ENCODE measurements at places on chromosomes 4 and X. TPM values are rescaled to one million over a fixed set of nuclear protein-coding genes. Genes with fewer than 3 reads are reported as not detected.

- peak; percentile 26 for DNase-seq
These were observed 161.2 kb downstream of the EFNB1 start for GRCh38 chrX:68989865-68990606.

DNA sequence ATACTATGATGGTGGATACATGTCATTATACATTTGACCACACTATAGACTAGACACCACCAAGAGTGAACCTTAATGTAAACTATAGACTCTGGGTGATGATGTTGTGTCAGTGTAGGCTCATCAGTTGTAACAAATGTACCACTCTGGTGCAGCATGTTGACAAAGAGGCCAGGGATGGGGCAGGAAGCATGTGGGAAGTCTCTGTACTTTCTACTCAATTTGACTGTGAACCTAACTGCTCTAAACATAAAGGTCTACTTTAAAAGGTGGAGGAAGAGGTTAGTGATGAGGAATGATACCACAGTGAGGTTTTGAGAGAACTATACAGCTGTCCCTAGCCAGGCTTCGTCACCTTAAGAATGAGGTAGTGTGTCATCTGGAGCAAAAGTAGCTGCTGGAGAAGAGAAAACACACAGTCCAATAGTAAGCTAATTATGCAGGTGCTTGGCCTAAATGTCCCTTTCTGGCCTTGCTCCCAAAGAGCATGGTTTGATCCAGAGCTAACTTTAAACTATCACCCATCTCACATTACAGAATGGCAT is 38.4 kb downstream of the GRSF1 start:
- DNase-seq: no peak

GRCh38 chr4:54318904-54319303 is 89.8 kb downstream of the PDGFRA start:
- peak; percentile 5 for DNase-seq

- DNase-seq: no peak
These were observed 2.8 kb downstream of the PNMA5 start for GRCh38 chrX:152991123-152991522.

GRCh38 chr4:142101401-142101800 is 465.0 kb downstream of the IL15 start:
- DNase-seq: no peak

- no peak for DNase-seq
These were observed 58.6 kb upstream of the PGRMC2 start for GRCh38 chr4:128346054-128346716.

DNA sequence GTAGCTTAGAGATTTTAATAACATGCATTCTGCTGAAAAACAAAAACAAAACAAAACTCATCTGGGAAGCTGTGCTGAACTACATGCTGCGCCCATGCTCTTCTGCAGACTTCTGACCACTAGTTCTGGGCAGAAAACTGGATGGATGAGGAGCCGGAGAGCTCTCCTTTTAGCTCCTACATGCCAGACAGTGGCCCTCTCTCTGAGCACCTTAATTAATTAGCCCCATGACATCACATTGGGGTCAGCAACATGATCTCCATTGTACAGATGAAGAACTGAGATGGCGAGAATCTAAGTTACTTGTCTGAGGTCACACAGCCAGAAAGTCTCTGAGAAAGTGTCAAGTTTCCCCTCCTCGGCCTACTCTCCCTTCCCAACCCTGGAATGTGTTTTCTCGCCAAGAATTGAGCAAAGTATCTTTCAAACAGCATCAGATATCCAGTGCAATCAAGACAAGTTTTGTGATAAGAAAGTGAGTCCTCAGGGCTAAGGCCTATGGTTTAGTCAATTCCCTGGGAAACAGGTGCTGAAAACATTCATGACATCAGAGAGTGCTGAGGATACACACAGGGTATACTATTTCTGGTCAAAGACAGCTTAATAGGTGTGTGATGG is 21.6 kb downstream of the SCD5 start:
- no peak for DNase-seq

Gene RASSF6
- total RNA-seq: not detected

Gene MSANTD1
- total RNA-seq: 0.07 TPM

Gene USP17L11
- not detected for total RNA-seq

Gene SATL1
- total RNA-seq: not detected

Gene CT55
- not detected for total RNA-seq

Gene TCEAL2
- total RNA-seq: not detected

Gene CT45A3
- not detected for total RNA-seq

Measured in pulmonary artery endothelial cell (primary cell).